ENCODE measurements at places on chromosomes 2 and 18.

GRCh38 chr2:83103613-83104012, 1355.5 kb downstream of the SUCLG1 start:
- no peak for DNase-seq

DNA sequence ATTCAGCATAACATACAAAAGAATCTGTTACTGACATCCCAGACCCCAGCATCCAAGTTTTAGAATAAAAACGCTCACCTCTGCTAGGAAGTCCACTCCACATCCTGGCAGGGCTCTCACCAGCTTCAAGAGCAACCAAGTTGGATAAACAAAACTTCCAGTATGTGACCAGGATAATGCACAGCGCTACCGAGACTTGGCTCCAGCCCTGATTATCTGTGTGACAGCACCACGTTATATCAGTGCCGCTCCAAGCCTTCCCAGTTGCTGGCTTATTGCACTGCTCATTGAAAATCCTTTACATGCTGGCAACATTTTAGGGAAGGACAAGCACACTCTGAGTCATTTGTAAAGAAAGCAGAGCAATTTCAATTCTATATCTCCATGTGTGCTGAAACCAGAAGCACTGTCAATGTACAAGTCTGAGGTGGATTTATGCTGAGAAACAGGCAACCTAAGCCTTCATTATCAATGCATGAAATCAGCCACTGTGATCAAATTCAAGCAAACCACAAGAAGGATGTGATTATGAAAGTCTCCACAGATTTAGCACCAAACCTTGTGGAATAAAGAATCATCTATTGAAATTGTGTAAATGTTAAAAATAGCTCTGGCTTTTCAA, 115.7 kb downstream of the ZNF385B start:
- DNase-seq, result no peak

DNA sequence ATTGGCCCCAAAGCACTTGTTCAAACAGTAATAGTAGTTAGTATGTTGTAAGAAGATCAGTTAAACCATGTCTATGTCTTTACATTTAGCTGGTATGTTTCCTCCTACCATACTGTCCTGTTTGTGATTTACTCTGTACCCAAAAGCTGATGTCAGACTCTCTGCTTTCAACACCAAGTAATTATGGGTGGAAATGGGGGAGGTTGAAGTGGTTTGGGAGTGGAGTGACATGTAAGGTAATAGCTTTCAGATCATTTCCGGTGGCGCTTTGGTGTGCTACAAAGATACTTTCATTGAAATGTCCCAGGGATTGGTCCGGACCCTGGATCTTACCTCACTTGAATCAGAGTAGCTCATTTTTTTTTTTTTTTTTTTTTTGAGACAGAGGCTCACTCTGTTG, 39.7 kb upstream of the TGIF1 start:
- DNase-seq, result no peak

- no peak for DNase-seq
Observed at GRCh38 chr2:152115952-152116351, 17.1 kb upstream of the CACNB4 start.

DNA sequence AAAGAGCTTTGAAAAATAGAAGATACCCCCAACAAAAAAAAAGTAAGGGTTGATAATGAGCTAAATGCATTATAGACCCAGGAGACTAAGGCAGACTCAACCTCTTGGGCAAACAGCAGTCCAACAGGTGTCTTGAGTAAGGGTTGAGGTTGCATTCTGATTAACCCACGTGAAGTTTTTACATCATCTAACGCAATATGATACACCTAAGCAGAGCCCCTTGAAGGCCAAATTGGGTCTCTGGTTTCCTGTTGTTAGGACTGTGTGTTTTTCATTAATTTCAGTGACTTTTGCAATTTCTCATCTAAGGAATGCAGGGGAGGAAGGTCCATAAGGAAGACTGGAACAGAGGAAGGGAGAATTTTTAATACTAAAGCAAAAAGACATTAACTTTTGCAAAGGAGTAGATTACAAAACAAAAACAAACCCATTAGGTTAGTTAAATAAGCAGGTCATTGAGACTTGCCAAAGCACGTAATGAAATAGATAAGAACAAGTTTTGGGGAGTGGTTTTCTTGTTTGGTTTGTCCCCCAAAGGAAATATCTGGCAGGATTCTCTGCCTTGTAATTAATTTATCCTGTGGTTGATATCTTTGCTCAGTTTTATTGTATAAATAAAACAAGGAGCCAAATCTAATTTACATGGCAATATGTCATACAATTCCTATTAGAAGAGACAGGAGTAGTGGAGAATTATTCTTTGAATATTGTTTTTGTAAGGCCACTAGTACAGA, 244.3 kb downstream of the ETAA1 start:
- DNase-seq, result no peak

- DNase-seq, result no peak
Observed at GRCh38 chr2:33448220-33448899, 28.1 kb upstream of the RASGRP3 start.

DNA sequence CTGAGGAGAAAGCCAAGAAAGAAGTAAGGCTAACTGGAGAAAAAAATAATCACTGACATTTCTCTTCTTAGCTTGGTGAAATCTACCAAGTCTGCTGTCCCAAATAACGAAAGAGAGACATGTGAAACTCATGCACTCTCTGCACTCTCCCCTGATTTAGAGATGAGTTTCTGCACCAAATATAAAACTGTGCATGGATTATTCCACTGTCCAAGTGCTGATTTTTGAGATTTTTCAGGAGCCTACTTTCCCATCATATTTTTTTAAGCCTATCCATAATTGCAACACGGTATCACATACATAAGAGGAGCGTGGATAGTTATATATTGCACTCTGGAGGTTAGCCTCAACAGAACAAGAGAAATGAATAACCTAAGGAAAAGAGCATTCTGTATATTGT, 10.0 kb upstream of the RIT2 start:
- no peak for DNase-seq

All from D721Med (cell line).